ENCODE measurements at places on chromosomes 4 and X. TPM values are rescaled to one million over a fixed set of nuclear protein-coding genes. Genes with fewer than 3 reads are reported as not detected.

DNA sequence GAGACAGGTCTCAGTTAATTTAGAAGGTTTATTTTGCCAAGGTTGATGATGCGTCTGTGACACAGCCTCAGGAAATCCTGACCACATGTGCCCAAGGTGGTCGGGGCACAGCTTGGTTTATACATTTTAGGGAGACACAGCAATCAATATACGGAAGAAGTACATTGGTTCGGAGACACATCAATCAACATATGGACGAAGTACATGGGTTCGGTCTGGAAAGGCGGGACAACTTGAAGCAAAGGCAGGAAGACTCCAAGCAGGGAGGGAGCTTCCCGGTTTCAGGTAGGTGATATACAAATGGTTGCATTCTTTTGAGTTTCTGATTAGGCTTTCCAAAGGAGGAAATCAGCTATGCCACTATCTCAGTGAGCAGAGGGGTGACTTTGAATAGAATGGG is 225.2 kb upstream of the ZFP42 start:
- DNase-seq: no peak

DNA sequence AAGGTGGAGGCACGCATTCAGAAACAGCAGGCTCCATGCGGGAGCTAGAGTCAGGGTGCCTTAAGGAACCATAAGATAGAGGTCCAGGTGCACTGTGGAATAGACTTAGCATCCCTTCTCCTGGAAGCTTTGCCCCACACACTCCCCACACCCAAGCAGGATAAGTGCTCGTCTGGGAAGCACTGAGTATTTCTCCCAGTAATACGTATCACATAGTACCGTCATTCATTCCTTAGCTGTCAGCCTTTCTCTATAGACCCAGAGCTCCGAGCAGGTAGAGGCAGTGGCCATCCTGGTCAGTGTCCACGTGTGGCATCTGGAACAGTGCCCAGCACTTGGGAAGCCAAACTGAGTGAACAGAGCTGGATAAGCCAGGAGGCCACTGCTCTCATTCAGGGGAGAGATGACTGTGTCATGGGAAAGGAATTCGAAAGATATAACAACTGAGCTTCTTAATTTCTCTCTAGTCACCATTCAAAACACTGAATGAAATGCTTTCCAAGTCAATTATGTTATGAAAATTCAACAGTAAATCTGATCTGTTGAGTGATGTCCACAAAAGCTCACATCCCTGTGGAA is 9.9 kb downstream of the APBB2 start:
- DNase-seq: peak; percentile 87

GRCh38 chr4:177093964-177094363 is 215.7 kb upstream of the NEIL3 start:
- DNase-seq: peak; percentile 56

DNA sequence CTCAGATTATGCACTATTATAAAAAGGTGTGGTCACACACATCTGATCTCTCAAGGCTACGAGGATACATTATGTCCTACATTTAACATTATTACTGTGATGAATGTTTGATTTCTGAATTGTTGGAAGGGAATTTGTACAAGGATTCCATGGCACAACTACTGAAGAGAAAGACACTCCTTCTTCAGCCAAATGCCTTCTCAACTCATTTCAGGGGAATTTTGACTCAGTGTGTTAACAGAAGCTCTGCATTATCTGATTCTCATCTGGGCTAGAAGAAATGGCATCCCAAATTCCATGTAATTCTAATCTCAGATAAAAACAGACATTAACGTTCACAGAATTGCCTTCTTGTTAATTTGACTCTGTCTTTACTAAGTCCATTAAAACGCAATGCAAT is 477.7 kb downstream of the PDGFC start:
- no peak for DNase-seq

DNA sequence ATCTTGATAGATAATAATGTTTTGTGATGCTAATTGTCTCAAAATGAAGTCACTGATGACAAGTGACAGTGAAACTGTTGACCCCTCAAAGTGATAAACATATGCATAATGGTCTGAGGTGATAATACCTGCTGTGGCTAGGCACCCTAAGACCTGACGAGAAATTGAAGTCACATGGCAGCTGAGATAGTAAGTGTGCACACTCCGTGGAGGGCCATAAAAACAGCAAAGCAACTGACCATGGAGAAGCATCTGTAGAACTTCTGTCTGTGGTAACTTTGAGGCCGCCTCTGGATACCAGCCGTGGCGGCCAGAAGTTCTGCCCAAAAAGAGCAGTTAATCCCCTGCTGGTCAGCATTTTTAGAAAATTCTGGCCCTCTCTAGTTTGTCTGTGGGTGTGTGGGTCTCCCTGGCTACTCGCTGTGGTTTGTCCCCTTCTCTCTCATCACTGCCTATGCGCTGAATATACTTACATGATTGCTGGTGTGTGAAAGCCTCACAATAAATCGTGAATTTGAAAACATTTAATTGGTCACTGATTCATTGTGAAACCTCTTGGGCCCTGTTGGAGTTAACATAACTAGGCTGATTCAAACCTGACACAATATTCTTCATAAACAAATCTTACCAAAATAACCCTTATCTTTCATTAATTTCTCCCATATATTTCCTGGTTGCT is 50.6 kb downstream of the CCDC149 start:
- no peak for DNase-seq

DNA sequence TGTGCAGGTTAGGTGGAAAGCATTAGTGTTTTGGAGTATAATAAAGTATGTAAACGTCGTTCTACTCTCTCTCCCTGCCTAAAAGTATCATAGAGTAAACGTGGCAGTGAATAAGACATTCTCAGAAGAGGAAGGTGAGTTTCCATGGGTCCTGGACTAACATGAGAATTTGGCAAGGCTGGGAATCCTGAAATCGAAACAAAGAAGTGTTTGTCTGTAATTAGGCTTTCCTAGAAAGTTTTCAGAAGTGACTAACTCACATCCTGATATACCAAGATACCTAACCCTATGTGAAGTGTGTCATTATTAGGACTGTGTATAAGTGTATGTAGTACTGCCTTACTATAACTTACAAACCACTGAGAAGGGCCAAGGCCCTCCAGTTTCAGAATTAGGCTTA is 50.7 kb upstream of the MAOA start:
- DNase-seq: no peak

- no peak for DNase-seq
These were observed 88.9 kb upstream of the LNX1 start for GRCh38 chr4:53680168-53680567.

- DNase-seq: no peak
These were observed 605.5 kb upstream of the PITX2 start for GRCh38 chr4:111228396-111228795.

DNA sequence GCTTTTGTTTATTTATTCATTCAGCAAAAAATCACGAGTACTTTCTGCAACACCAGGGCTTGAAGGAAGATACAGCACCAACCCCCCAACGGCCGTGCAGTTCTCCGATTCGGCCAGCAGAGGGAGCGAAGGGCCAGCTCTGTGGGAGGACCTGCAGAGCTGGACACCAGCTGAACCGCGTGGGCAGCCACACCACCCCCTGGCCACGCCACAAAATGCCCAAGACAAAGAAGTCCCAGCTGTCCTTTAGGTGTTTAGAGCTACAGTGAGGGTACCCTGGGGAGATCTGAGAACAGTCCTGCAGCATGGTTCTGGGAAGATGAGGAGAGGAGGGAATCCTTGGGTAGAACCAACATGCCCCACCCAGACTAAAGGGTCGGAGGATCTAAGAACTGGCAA is 83.1 kb downstream of the RELL1 start:
- DNase-seq: peak; percentile 86

DNA sequence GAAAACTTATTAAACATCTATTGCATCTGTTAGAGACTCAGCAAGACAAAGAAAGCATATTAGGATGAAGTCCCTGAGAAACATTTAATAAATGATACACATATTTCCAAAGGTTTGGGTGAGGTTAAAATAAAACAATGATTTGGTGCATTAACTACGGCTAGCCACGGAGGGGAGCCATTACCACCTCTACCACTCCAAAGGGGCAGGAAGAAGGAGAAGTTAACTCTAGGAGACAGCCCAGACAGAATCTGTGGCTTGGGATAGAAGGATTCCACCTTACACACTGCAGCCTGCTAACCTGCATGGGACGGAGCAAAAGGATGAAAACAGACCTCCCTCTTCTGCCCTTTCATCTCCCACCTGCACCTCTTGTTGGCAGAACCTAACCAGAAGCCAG is 189.1 kb upstream of the C1QTNF7 start:
- DNase-seq: peak; percentile 60

DNA sequence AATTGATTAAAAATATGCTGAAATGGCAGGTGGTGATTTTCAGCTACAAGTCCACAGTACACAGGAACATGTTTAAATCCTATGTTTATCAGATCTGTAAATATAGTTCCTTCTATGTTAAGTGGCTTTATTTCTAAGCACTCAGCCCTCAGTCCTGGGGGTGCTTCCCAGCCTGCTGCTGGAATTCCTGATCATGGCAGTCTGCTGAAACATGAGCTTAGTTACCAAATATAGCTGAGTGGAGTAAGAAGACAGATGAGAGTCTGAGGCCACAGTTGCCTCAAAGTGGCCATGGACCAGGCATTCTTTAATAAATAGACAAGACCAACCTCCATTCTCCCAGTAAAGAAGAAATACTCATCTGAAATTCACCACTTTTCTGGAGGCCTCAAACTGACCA is 17.1 kb upstream of the DDX60 start:
- DNase-seq: peak; percentile 91

- DNase-seq: no peak
These were observed 13.3 kb upstream of the ARHGEF6 start for GRCh38 chrX:136794080-136794479.

GRCh38 chrX:49878128-49878833 is 1.0 kb upstream of the USP27X start:
- no peak for DNase-seq

DNA sequence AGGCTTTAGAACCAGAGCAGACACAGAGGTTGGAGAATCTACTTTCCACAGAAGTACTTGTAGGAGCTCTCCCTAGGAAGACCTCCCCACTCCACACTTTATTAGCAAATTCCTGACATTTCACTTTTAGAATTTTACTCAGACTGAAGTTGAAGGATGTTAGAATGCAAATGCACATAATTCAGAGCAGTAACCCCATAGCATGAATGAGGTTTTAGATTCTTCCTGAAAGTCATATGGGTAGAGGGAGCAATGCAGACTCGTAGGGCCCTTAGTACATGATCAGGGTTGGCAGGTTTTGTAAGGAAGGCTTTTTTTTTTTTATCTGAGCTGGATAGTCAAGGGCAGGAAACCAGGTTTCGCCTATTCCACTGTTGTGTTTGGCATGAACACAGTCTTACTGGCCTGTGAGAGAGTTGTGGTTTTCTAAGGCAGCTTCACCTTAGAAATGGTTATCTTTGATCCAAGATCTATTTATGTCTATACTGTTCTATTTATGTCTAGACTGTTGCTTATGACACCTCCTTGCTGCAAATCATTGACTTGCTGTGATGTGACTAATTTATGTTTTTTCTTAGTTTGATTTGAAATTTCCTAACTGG is 48.9 kb downstream of the SPATA18 start:
- no peak for DNase-seq

DNA sequence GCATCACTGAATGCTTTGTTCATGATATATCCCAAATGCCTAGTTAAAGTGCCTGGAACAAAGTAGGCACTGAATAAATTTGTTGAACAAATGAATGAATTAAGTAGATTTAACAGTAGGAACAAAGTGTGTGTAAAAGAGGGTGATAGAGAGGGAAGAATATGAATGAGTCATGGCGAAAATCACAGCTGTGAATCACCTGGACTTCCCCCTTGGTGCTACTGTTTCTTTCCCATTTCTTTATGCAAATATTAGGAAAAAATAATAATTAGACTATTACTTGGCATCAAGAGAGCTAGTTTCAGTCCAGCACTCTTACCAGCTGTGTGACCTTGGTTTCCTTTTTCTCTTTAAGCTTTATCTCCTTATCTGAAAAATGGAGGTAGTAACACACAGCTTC is 9.2 kb downstream of the SPIN3 start:
- no peak for DNase-seq

NEUROG2 gene
- total RNA-seq: 0.40 TPM

RAB41 gene
- total RNA-seq: not detected

SLC25A43 gene
- 7.9 TPM for total RNA-seq

MAGEA9 gene
- not detected for total RNA-seq

XK gene
- total RNA-seq: 0.88 TPM

TCEAL7 gene
- total RNA-seq: 54.0 TPM

GNRHR gene
- not detected for total RNA-seq

ASB11 gene
- 5.8 TPM for total RNA-seq

SCFD2 gene
- 21.7 TPM for total RNA-seq

CD38 gene
- not detected for total RNA-seq

BGN gene
- total RNA-seq: 0.94 TPM
